ENCODE measurements at places on chromosomes 6 and 20.
A peak's percentile ranks its signal among the peaks of the same experiment; 100 is the strongest.

DNA sequence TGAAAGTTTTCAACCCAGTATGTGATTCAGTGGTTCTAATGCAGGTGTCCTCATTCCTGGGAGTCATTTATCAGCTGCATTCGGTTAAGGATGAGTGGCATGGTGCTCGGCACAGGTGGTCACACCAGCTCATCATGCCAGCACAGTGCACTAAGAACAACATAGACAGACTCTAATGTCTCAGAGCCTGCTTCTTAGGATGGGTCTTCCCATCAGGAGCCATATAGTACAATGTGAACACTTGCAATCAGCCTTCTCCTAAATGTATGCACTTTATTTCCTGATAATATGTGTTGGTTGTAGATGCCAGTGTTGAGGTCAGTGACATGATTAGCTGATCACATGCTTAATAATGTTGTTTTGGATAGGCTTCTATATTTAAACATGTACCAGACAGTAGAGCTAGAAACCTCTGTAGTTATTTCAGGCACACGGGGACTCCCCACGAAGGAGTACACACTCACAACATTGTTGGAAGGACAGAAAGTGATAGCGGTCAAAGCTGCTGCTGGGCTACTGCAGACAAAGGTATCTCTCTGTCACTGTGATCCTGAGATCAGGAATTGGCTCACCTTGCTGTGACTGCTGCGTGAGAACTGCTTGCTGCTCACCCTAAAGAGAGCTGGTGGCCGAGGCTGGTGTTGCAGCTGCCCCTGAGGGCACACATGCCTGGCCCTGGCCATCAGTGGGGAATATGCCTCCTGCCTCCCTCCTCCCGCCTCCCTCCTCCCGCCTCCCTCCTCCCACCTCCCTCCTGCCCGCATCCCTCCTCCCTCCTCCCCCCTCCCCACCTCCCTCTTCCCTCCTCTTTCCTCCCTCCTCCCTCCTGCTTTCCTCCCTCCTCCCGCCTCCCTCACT lies 195.4 kb downstream of the SMOC2 start:
- DNase-seq, result no peak

GRCh38 chr6:28353981-28354676 lies 4.4 kb downstream of the ZKSCAN3 start:
- DNase-seq, result peak; percentile 94

DNA sequence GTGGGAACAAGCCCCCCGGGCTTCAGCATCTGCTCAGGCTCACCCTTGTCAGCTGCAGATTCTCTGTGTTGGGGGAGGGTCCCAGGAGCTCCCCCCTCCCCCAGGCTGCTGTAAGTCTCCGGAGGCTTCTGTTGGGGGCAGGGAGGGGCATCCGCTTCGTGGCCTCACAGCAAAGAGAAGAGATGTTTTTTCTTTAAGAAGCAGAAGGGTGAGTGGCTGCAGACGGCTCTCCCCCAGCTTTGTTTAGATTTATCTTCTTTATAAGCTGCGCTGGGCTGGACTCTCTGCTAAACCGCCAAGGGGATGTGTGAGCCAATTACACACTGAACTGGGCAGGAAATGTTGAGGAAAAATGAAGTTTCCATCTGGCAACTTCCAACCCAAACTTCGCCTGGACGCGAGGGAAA lies 48.7 kb upstream of the GATA5 start:
- no peak for DNase-seq

DNA sequence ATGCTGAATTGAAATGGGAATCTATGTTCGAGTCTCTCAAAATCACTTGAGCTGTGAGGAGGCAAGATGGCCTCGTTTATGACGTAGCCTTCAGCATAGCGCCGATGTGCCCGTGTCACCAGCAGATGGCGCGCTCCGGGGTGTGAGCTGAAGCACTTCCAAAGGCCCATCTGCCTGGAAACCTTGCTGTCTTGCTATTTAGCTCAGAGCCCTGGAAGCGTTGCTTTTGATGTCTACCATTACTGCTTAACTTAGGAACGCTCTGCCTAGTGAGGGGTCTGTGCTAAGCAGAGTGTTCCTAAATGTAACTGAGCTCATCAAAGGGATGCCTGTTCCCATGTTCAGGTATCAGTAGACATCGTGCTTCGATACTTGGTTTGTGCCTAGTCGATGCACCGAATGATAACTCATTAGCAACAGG lies 67.7 kb downstream of the SYCP2L start:
- DNase-seq, result peak; percentile 92

DNA sequence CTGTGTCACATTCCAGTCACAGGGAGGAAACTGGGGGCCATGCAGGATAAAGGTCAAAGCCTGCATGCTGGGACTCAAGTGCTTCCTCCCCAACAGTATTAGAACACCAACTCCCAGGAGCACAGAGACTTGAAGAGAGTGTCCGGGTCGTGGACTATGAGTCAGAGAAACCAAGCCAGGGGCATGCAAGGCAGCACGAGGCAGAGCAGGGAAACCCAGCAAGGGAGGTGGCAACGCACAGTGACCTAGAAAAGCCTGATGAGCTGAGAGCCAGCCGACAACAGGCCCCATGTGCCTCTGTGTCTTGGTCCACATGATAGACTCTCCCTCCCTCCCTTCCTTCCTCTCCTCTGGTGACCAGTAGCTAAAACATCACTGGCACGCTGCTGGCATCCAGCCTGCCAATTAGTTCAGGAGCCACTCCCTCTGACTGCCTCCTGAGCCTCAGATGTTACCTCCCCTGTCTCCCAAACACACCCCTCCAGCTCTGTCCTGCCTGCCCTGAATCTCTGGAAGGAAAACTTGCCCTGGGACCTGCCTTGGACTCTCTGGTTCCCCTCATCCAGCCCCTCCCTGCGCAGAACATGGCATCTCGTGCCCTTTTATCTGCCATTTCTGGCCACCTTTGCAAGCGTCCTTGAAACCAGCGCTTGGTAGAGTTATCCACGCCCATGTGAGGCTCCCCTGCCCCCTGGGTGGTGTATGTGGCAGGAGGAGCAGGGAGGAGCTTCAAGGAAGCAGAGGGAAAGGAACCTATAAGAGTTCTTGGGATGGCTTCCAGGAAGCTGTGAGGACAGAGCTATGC lies 16.2 kb upstream of the RNF39 start:
- DNase-seq, result peak; percentile 87

DNA sequence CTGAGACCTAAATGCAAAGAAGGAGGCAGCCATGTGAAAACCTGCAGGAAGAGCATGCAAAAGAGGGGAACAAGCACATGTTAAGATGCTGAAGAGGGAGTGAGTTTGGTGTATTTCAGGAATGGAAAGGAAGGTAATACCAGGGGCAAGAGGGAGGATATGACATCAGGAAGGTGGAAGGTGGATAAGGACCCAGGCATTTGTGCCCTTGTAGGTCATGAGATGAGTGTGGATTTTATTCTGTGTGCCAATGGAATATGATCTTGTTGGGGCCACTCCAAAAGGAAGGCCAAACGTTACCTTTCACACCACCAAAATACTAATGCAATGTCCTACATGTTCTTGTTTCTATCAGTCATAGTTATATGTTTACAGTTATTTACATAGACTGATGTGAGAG lies 17.2 kb upstream of the DOK5 start:
- no peak for DNase-seq

DNA sequence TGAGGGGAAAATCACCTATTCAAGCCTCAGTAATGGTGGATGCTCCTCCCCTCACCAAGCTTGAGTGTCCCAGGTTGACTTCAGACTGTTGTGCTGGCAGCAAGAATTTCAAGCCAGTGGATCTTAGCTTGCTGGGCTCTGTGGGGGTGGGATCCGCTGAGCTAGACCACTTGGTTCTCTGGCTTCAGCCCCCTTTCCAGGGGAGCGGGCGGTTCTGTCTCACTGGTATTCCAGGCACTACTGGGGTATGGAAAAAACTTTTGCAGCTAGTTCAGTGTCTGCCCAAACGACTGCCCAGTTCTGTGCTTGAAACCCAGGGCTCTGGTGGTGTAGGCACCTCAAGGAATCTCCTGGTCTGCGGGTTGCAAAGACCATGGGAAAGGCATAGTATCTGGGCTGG lies 42.9 kb upstream of the UFL1 start:
- DNase-seq, result no peak

DNA sequence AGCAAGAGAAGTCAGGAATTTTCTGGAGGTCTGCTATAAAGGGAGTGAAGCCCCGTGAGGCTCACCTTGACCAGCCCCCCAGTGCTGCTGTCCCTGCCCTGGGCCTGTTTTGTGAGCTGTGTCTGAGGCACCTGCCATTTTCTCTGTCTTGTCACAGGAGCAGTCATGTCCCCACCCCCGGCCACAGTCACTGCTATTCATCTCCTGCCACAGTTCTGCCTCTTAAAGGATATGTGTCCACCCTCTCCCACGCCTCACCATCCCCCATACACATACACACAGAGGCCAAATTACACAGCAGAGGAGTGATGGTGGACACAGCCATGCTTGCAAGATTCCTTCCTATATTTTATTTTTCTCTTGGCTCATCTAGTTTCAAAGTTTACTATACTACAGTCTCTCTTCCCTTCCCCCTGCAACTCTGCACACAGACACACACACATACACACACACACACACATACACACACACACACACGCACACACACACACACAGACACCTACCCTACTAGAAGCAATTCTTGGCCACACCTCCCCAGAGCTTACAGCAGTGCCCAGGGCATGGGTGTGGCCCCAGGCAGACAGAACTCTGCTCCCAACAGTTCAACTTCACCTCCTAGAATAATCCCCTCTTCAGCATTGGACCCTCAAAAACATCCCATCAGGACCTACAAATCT lies 68.7 kb upstream of the TAB2 start:
- DNase-seq, result peak; percentile 31

DNA sequence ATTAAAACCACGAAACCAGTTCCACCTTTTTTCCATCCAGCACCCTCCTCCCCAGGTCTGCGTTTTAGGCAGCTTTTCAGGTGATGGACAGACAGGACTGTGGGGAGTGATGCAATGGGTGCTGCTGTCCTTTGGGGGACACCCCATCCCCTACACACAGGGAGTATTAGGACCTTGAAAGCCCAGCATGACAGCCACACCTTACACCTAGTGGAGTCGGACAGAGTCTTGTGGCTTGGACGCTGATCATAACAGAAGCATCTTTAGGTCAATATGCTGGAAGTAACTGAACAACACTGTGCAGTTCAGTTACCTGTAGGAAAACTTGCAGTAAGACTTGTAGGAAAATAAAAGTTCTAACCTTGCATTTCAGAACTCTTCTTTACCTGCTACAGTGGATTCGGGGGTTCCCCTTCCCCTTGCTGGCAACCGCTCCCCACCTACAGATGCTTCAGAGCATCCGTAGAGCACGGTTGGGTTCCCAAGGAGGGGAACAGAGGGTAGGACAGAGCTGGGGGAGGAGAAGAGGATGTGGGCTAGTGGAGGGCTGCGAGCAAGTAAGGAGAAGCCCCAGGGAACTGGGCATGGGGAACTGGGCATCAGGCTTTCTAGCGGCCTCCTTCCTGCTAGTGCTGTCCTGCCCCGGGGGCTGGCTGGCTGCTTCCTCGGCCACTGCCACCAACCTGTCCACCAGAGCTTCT lies 31.7 kb downstream of the PLEKHG1 start:
- DNase-seq, result no peak

GRCh38 chr20:17807651-17808050 lies 107.9 kb downstream of the BANF2 start:
- no peak for DNase-seq

- no peak for DNase-seq
Observed at GRCh38 chr20:37385176-37385575, 39.2 kb downstream of the SRC start.

- DNase-seq, result no peak
Observed at GRCh38 chr6:170296746-170297575, 6.1 kb upstream of the DLL1 start.

GRCh38 chr20:1646975-1647431 lies 10.6 kb downstream of the SIRPG start:
- no peak for DNase-seq

DNA sequence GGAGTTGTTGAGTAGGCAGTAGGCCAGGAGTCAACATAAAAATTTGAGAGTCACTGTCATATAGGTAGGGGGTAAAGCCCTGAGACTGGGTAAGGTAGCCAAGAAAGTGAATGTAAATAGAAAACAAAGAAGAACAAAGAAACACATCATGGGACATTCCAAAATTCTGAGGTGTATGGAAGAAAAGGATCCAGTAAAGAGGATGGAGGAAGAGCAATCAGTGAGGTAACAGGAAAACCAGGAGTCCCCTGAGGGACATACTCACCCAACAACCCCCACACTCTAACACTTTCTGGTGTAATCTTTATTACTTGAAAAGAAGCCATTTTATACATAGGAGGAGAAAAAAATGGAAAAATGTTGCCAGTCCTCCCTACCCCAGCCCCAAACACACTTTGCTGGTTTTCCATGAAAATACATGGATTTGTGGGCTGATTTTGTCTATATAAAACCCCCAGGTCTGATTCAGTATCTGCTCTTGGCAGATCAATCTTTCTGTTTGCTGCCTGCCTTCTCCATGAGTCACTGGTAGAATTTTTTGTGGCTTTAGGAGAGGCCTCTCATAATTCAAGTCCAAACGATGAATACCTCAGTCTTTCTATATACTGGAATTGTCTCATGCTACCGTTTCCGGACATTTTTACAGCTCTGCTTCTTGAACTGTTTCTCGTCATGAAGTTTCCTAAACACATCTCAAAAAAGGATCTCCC lies 271.4 kb upstream of the MAN1A1 start:
- DNase-seq, result peak; percentile 77

- DNase-seq, result no peak
Observed at GRCh38 chr6:43749461-43749860, 20.6 kb upstream of the VEGFA start.

GRCh38 chr20:53643031-53643832 lies 49.6 kb upstream of the ZNF217 start:
- peak; percentile 83 for DNase-seq

DNA sequence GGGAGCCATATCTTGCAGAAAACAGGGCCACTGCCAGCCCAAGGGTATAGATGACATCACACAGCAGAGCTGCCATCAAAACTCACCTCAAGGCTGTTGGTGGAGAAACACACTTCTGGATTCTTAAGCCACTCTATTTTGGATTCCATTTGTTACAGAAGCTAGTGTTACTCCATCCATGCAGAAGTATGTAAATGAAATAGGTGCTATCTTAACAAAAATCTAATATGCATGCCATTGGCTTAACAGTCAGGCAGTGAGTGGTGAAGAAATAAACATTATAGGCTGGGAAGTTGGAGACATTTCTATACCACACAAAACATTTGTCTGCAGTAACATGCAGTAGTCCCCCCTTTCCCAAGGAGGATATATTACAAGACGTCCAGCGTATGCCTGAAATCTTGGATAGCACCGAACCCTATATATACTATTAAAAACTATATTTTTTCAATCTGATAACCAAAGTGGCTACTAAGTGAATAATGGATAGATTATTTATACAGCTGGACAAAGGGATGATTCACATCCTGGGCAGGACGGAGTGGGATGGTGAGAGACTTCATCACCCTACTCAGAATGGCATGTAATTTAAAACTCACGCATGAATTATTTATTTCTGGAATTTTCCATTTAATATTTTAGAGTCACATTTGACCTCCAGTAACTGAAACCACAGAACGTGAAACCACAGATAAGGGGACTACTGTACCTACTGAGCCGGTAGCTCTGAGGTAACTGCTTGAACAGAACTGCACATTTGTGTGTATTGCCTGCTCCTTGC lies 160.0 kb upstream of the PLN start:
- peak; percentile 84 for DNase-seq

All from Daoy (cell line).